Fibroblast of lung (primary cell): ENCODE measurements at places on chromosomes 7 and 10. TPM values are rescaled to one million over a fixed set of nuclear protein-coding genes. Genes with fewer than 3 reads are reported as not detected.

The IDI2 gene
- not detected in 2 replicates for total RNA-seq

The SUMF2 gene
- total RNA-seq: 199 and 229 TPM in 2 replicates

The PIP gene
- not detected in 2 replicates for total RNA-seq

The NANOS1 gene
- 1.0 and 1.2 TPM in 2 replicates for total RNA-seq

The POLR2J2 gene
- total RNA-seq: 1.5 and 2.1 TPM in 2 replicates

The PITX3 gene
- total RNA-seq: not detected in 2 replicates

The TLL2 gene
- 0.17 and 0.26 TPM in 2 replicates for total RNA-seq

The PRR15 gene
- total RNA-seq: 0.51 TPM in 1 of 2 replicates, not detected in the other

The LIPJ gene
- total RNA-seq: under 0.01 and 0.26 TPM in 2 replicates

The RSPH10B2 gene
- total RNA-seq: 0.51 and 0.66 TPM in 2 replicates

The WEE2 gene
- total RNA-seq: not detected in 2 replicates

The FAM25C gene
- not detected in 2 replicates for total RNA-seq

The MKI67 gene
- total RNA-seq: 0.26 and 4.3 TPM in 2 replicates
